ENCODE measurements at places on chromosomes 2 and 18. TPM values are rescaled to one million over a fixed set of nuclear protein-coding genes. Genes with fewer than 3 reads are reported as not detected.

Gene GKN2
- 87.8 TPM for total RNA-seq

Gene PROKR1
- not detected for total RNA-seq

Gene GPR45
- not detected for total RNA-seq

Gene UGT1A4
- total RNA-seq, result 0.30 TPM

Gene KLHL41
- 0.47 TPM for total RNA-seq

Gene AGXT
- total RNA-seq, result 0.30 TPM

Gene REEP1
- total RNA-seq, result 10.4 TPM

Gene CERS6
- 7.3 TPM for total RNA-seq

Gene GALNT5
- total RNA-seq, result 24.0 TPM

Gene SERPINE2
- 4.1 TPM for total RNA-seq

DNA sequence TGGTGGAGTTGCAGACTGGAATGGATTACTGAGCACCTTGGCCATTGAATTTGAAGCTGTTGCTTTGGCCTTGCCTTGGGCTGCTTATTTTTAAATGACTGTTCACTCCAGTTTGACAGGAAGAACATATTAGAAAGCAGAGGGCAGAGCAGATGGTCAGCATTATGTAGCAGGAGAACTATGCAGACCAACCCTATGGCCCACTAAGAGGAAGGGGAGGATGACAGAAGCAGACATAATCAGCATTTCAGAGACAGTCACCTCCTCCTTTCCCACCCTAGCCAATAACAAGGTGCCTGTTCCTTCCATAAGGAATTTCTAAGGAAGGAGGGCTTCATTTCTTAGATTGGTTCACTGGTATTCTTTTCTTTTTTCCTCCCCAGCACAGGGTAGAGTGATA, 2.4 kb downstream of the CHRNA1 start:
- H3K4me1 ChIP-seq, result no peaks in the 10 kb centered on the region
- no peak overlapping the region for H3K4me3 ChIP-seq
- H3K36me3 ChIP-seq, result no peaks in the 10 kb centered on the region
- no peak for DNase-seq

- DNase-seq, result no peak
- H3K27me3 ChIP-seq, result no peaks in the 10 kb centered on the region
- H3K4me3 ChIP-seq, result no peak overlapping the region
- peaks cover 86% of the 10 kb centered on the region for H3K4me1 ChIP-seq
These were observed 5.3 kb upstream of the DCTN1 start for GRCh38 chr2:74385396-74385795.

DNA sequence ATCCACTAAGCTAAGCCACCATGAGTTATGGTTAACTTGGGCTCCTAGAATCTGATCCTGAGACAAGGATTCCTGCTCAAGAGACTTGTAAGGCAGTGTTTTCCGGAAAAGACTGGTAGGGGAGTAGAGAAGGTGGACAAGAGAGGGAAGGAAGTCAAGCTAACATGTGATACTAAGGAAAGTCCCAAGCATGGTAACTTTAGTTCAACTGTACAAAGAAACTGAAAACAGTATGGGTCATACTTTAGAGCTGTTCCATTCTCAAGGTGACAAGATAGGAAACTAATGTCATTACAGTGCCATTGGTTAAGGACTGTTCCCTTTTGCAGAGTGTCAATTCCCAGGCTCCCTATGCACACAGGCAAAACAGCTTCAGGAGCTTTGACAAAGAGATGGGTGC, 5.8 kb downstream of the MYO5B start:
- H3K27me3 ChIP-seq, result no peaks in the 10 kb centered on the region
- H3K4me3 ChIP-seq, result no peak overlapping the region
- H3K36me3 ChIP-seq, result no peaks in the 10 kb centered on the region
- H3K4me1 ChIP-seq, result peaks cover under 1% of the 10 kb centered on the region

DNA sequence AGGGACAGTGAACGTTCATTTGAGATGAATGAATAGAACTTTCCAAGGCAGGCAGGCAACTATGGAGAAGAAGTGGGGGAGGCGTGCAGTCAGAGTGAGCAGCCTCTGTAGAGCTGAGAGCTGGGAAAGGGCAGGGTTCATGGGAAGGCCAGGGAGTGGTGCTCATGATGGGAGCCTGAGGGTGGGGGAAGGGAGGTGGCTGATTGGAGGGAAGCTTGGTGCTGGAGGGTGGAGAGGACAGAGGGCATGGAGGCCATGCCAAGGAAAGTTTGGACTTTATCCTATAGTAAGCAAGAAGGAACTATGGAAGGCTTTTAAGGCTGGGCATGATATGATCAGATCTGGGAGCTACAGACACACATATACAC, 47.6 kb upstream of the LGALSL start:
- peak overlapping the region; percentile 61 for H3K27ac ChIP-seq
- no peak overlapping the region for H3K4me3 ChIP-seq
- no peaks in the 10 kb centered on the region for H3K27me3 ChIP-seq
- DNase-seq, result no peak

DNA sequence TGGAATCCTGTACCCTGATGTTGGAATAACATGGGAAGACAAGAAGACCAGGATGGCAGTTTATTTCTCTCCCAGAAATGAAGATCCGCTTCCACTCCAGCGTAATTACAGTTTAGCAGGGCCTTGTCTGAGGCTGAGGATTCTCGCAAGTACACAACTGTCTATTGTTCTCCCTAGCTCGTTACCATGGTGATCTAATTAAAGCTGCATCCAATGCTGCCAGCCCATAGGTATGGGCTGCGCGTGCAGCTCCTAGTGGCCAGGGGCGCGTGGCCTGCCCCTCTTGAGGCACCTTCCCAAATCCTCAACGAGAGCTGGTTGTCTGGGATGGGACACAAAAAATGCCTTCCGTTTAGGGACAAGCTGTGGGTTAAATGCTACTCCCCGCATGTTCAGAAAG, 344.9 kb downstream of the CYRIA start:
- no peak overlapping the region for H3K27ac ChIP-seq
- no peak overlapping the region for H3K4me3 ChIP-seq
- H3K27me3 ChIP-seq, result no peaks in the 10 kb centered on the region
- no peak for DNase-seq
- no peaks in the 10 kb centered on the region for H3K36me3 ChIP-seq
- H3K4me1 ChIP-seq, result no peaks in the 10 kb centered on the region

GRCh38 chr2:224870341-224870740, 154.2 kb upstream of the CCDC195 start:
- no peaks in the 10 kb centered on the region for H3K4me1 ChIP-seq
- DNase-seq, result no peak
- H3K4me3 ChIP-seq, result no peak overlapping the region
- peaks cover 3% of the 10 kb centered on the region for H3K36me3 ChIP-seq
- no peaks in the 10 kb centered on the region for H3K27me3 ChIP-seq
- H3K27ac ChIP-seq, result no peak overlapping the region

DNA sequence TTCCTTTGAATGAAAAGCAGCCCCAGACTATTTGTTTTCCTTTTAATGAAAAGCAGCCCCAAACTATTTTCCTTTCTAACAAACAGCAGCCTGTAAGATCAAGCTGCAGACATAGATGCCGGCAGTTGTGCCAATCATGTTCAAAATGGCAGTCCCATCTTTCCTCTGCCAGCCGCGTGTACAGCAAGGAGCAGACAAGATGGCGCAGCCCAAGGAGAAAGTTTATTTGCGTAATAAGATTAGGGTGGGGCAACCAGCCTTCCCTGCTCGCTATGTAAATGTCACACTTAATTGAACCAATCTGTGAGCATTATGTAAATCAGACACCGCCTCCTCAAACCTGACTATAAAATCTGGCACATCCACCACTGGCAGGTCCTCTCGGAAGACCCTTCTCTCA, 226.0 kb downstream of the TGIF1 start:
- no peaks in the 10 kb centered on the region for H3K27me3 ChIP-seq
- no peak for DNase-seq
- no peaks in the 10 kb centered on the region for H3K36me3 ChIP-seq
- H3K4me1 ChIP-seq, result no peaks in the 10 kb centered on the region

DNA sequence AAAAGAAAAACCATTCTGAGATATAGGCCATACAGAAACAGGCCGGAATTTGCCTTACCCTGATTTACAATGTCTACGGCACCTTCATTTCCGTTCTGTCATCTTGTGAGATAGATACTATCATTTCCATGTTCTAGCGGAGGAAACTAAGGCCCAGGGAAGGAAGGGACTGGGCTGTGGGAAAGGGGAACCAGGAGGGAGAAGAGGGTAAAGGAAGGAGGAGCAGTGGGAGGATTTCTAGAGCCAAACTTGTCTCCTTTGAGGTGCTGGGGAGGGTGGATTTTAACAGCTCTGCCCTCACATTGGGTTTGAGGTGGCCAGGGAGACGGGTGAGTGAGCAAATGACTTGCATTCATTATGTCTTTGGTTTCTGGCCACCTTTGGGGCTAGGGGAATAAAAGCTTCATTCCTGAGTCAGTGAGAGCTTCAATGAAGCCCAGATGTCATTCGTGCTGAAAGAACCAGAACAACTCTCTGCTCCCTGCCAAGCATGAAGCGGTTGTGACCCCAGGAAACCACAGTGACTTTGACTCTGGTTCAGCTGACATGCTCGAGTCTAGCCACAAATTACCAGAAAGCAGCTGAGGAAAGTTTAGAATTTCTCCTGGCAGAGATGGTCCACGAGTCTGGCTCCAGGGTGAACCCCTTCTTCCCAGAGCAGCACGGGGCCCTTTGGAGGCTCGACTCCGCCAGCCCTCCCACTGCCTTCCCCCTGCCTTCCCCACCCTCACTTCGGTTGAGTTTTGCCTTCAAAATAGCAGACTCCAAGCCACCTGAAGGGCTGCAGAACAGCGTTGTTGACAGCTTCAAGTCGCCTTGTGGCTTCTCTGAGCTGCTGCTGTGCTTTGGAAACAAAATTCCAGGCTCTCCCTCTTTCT, 3.8 kb downstream of the ACTG2 start:
- no peaks in the 10 kb centered on the region for H3K4me1 ChIP-seq
- no peaks in the 10 kb centered on the region for H3K27me3 ChIP-seq
- DNase-seq, result no peak
- H3K27ac ChIP-seq, result peak overlapping the region; percentile 13
- no peak overlapping the region for H3K4me3 ChIP-seq
- no peaks in the 10 kb centered on the region for H3K36me3 ChIP-seq

DNA sequence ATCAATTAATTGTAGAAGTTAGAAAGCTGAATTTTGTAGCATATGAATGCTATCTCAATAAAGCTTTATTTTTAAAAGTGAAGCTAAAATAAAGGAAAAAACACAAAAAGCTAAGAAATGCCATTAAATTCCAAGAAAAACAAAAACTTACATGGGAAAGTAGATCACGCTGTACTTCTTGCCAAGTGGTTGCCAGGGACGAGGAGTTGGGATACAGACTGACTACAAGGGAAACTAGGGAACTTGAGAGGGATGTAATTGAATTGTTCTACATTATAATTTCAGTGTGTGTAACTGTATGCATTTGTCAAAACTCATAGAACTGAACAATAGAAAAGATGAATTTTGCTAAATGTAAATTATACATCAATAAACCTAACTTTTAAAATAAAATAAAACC, 108.1 kb downstream of the DYM start:
- H3K36me3 ChIP-seq, result no peaks in the 10 kb centered on the region
- no peaks in the 10 kb centered on the region for H3K4me1 ChIP-seq
- H3K27me3 ChIP-seq, result no peaks in the 10 kb centered on the region
- no peak overlapping the region for H3K27ac ChIP-seq

DNA sequence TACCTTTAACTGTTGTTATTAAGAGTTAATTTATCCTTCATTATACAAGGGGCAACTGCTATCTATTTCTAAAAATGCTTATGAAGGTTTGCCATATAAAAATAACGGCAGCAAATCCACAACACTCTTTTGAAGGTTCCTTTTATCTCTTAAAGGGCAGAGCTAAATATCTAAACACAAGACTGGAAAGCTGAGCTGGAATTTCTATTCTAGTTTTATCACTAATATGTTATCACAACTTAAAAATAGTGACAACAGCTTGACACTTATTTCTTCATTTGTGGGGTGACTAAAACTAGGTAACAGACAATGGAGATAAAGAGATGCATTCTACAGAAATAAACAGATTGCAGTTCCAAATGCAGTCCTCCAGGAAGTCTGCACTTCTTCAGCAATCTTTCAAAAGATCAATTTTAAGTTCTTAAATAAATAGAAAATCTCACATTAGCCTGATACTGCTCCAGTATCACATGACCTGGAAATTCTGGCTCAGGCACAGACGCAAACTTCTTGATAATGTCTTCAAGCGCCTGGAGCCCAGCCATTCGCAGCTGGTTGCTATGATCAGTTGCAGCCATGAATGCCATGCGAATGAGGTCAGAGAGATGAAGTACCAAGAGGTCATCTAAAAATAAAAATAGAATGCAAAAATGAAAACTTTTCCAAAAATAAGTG, 54.0 kb upstream of the STRN start:
- H3K27me3 ChIP-seq, result no peaks in the 10 kb centered on the region
- H3K4me3 ChIP-seq, result no peak overlapping the region
- no peaks in the 10 kb centered on the region for H3K4me1 ChIP-seq
- peaks cover 22% of the 10 kb centered on the region for H3K36me3 ChIP-seq
- no peak overlapping the region for H3K27ac ChIP-seq
- DNase-seq, result peak; percentile 70

- H3K27me3 ChIP-seq, result no peaks in the 10 kb centered on the region
- no peak for DNase-seq
- H3K4me1 ChIP-seq, result no peaks in the 10 kb centered on the region
- H3K27ac ChIP-seq, result no peak overlapping the region
- no peaks in the 10 kb centered on the region for H3K36me3 ChIP-seq
These were observed 106.4 kb downstream of the MBD2 start for GRCh38 chr18:54117853-54118773.

DNA sequence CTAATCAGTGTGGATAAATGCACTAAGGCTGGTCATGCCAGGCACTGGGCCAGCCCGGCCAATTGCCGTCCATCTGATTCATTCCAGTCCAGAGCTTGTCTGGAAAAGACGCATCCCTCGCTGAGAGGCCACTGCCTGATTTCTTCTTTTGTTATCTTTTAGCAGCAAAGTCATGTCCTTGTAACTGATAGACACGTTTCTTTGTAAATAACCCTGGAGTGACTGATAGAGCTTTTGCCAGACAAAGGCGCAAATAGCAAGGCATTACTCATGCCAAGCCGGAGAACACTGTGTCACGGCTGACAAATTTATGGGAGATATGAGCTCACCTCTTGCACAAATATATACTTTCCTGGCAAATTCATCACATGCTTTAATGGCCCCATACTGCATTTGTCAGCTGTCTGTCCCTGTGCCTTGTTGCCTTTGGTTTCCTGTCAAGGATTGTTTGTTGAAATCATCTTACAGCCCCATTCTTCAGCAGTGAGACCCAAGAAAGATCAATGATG, 164.4 kb downstream of the ETAA1 start:
- no peaks in the 10 kb centered on the region for H3K36me3 ChIP-seq
- no peaks in the 10 kb centered on the region for H3K4me1 ChIP-seq
- peak; percentile 51 for DNase-seq
- no peak overlapping the region for H3K27ac ChIP-seq
- no peaks in the 10 kb centered on the region for H3K27me3 ChIP-seq

- no peak for DNase-seq
- no peak overlapping the region for H3K4me3 ChIP-seq
- no peaks in the 10 kb centered on the region for H3K36me3 ChIP-seq
- no peaks in the 10 kb centered on the region for H3K27me3 ChIP-seq
- H3K4me1 ChIP-seq, result peaks cover 3% of the 10 kb centered on the region
These were observed 23.3 kb downstream of the PLEK start for GRCh38 chr2:68388358-68388757.

- no peak overlapping the region for H3K27ac ChIP-seq
- no peaks in the 10 kb centered on the region for H3K27me3 ChIP-seq
- H3K4me3 ChIP-seq, result no peak overlapping the region
- H3K4me1 ChIP-seq, result peaks cover 13% of the 10 kb centered on the region
- no peak for DNase-seq
These were observed 243.3 kb downstream of the TSN start for GRCh38 chr2:121998751-121999150.
